ENCODE measurements at places on chromosomes 2 and 18.

DNA sequence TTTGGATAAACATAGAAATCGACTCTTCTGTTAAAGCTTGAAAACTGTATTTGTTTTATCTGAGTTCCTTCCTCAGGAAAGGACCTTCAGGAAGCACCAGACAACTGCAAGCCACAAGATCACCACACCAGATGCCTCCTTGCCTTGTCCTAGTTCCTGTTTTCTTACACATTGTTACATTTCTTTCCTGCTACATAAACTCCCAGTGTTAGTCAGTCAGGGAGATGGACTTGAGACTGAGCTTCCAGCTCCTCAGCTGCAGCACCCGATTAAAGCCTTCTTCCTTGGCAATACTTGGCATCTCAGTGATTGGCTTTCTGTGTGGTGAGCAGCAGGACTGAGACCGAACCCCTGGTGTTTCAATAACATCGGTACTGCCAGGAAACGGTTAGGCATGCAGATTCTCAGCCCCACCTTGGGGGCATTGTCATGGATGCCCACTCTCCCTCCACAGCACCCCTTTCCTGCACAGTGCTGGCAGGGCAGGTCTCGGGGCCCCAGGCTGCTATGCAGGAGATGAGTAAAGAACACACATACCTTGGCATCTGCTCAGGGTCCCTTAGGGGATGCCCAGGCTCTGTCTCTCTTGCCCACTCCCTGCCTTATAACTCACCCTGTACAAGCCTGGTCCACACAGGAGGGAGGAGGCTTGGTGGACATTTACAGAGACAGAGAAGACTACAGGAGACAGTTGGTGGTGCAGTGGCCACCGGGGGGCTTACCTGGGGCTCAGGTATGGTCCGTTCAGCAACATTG lies 32.6 kb downstream of the ANKMY1 start:
- no peak for DNase-seq

DNA sequence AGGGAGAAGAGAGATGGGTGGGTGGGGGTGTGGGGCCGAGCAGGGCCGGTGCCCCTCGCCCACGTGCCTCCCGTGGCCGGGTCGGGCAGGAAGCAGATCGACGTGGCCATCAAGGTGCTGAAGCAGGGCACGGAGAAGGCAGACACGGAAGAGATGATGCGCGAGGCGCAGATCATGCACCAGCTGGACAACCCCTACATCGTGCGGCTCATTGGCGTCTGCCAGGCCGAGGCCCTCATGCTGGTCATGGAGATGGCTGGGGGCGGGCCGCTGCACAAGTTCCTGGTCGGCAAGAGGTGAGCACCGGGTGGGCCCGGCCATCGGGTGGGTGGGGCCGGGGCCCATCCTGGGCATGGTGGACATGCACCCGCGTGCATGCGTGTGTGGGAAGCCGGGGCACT lies 21.8 kb downstream of the ZAP70 start:
- DNase-seq: no peak

DNA sequence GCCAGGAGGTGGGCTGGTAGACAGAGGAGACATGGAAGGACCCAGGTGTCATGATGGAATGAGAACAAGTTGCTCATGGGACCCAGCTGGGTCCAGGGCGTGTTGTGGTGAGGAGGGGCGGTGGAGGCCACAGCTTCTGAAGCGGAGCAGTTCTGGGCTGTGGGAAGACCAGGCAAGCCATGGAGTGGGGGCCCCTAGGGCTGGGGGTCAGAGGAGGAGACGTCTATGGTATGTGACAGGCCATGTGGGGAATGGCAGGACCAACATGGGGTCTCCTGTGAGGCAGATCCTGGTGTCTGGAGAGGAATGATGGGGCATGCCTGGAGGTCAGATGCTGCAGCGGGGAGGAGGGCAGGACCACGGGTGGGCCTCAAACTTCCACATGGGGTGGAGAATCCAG lies 16.9 kb downstream of the MYO7B start:
- DNase-seq: no peak

DNA sequence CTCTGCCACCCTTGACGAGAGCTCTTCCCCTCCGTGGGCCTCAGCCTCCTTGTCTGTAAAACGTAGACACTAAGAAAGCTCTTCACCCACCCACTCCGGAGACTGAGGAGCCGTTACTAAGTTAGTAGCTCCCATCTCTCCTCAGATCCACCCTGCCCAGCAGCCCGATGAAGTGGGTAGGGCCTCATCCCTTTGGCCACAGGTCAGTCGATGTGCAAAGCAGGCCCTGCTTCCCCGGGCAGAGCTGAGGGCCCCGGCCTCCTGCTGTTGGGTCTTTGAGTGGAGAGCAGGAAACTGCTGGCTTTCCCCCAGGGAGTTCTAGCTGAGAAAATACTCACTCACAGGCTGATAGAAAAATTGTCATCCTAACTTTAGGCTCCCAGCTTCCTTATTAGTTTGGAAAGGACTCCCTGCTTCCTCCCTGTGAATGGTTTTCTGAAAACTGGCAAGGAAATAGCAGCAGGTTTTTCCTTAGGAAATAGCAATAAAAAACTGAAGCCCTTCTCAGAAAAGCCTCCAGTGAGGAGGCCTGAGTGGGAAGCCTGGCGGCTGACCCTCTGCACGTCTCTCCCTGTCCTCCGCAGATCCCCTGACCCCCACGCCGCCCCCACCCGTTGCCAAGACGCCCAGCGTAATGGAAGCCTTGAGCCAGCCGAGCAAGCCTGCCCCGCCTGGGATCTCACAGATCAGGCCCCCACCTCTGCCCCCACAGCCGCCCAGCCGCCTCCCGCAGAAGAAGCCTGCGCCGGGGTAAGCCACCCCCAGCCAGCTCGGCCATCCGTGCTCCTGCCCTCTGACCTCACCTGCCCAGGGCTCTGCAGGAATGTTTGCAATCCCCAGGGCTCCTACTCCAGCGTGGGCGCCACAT lies 30.2 kb downstream of the ITGB1BP1 start:
- no peak for DNase-seq

- no peak for DNase-seq
Observed at GRCh38 chr2:26945991-26946750, 24.3 kb upstream of the MAPRE3 start.

GRCh38 chr18:52045946-52046675 lies 293.9 kb upstream of the DCC start:
- DNase-seq: no peak

DNA sequence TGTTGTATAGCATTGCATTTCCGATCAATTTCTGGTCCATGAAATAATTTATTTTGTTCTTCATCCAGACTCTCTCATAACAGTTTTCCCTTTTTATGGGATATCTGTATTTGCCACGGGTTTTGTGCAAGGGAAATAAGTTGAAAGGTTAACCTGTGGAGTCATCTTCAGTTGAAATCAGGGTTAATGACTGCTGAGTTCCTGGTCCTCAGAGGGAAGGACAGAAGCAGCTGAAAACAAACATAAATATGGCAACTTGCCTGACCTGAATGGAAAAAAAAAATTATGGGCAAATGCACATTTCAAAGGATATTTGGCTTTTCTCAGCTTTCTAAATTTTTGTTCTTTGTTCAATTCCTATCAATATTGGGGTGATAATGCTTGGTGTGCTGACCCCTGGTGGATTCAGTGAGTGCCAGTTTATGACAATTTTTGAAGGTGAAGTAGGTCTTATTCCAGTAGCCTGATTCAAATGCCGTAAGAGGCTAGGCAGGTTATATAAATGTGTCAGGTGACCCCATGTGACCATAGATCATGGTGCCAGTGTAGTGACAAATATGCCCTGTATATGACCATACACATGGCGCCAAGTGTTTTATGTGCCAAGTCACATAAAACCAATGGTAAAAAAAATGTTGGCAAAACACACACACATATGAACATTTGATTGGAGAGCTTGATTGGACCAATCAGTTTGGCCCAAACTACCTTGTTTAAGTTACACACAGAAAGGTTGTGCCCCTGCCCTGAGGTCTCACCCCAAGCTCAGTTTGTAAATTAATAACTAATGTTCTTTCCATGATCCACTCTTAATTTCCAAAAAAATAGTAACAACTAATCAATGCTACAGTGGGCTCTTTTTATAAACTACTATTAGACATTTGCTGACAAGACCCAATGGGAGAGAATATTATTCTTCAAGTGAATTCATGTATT lies 47.6 kb upstream of the FAM124B start:
- DNase-seq: no peak

GRCh38 chr18:25464227-25464626 lies 112.3 kb upstream of the ZNF521 start:
- DNase-seq: no peak

GRCh38 chr2:8588831-8589191 lies 93.0 kb upstream of the ID2 start:
- DNase-seq: no peak

DNA sequence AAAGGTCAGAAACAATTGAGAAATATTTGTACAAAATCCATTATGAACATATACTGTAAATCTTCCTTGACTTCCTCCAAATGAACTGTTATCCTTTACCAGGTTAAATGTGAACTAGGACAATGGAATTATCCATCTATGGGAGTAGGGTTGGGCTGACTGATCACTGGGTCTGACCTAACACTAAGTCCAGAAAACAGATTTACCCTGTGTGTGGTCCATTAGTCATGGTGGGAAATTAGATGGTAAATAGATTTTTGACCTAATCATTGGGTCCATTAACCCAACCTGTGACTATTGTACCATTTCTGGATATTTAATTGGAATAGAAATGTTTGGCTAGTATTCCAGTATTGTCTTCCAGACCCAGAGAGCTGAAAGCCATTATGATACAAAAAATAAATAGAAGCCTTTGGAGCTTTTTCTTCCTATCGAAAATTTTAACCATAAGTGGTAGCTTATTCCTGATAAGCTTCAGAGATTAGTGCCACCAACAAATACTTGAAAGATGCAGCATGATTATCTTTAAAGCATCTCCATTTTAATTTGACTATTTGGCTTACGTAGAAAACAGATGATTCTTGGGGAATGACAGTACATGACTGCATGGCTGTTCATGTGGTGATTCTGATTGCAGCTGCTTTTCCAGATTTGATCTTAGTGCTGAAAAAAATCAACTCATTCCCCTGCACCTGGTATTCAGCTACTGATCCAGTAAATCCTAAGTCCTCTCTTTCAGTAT lies 703.2 kb upstream of the FSHR start:
- no peak for DNase-seq

DNA sequence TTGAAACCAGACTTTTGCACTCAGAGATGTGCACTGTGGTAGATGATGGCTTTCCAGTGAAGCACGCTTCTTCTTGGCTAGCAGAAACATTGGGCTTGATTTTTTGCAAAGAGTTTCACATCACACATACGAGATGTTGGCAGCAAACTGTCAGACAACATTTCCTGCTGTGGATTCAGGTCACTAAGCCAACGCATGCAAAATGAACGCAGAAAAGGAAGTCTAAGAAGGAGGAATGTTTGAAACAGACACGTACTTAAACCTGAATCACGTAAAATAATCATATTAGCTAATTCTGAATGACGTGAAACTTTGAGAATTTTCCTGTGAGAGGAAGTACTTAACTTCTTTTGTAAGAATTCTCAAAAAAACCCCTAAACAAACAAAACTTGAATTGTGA lies 88.1 kb downstream of the EPB41L3 start:
- DNase-seq: no peak

- DNase-seq: no peak
Observed at GRCh38 chr2:54606393-54606958, 117.0 kb upstream of the EML6 start.

GRCh38 chr18:7764405-7764804 lies 197.3 kb downstream of the PTPRM start:
- no peak for DNase-seq

DNA sequence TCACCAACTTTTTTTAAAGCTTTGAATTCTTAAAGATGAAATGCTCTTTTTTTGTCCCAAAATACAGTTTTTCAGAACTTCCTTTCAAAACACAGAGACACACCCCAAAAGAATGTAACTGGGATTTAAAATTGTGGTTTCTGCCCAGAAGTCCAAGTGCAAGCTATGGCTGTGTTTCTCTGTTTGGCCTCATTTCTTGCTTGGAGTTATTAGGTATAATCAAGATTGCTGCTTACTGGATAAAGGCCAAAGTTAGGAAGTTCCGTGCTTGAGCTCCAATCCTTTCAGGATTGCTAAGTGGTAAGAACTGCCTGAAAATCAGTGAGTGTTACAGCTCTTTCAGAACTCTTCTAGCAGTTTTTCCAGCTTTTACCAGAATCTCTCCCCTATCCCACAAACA lies 16.9 kb downstream of the ZBTB7C start:
- DNase-seq: no peak

- DNase-seq: no peak
Observed at GRCh38 chr2:203580844-203581243, 45.7 kb upstream of the RAPH1 start.

DNA sequence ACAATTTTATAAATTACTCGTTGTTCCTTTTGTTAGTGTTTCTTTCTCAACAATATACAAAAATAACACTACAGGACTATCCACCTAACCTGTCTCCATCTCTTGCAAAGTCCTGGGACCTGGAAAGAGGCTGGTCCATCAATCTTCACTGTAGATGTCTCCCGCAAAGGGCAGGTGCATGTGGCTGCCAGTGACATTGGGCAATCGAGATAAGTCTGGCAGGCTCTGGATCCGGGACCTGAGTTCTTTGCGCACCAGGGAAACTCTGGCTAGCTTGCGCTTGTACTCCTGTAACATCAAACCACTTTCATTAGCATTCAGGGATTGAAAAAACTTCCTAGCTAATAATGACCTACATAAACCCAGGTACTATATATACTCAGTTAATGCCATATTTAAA lies 20.5 kb downstream of the RMP24 start:
- DNase-seq: no peak

DNA sequence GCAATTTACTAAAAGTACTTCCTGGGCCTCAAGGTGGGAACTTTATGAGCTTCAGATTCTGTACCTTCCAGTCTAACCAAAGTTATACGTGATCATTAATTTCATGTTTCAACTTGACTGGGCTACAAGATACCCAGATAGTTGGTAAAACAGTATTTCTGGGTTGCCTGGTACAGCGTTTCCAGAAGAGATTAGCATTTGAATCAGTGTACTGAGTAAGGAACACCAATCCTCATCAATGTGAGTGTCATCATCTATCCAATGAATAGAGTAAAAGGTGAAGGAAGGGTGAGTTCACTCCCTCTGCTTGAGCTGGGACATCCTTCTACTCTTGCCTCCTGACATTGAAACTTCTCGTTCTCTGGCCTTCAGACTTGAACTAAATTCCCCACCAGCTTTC lies 274.5 kb upstream of the ID2 start:
- DNase-seq: no peak

- DNase-seq: no peak
Observed at GRCh38 chr2:172639256-172639655, 83.4 kb downstream of the PDK1 start.

DNA sequence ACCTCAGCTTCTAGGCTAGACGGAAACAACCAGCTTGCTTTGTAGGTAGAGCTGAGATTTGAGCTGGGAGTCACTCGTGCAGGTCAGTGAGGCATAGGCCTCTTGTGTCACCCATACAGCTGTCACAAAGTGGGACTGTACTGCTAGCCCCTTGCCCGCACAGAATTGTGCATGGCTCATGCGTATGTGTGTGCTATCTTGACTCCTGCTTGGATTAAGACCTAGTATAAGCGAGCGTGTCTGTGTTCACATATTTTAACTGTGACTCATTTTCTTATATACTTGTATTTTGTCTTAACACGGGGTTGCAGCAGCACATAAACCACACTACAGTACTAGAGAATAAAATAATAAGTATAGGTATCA lies 20.1 kb downstream of the CEP68 start:
- no peak for DNase-seq
